ENCODE measurements at places on chromosomes 3 and 15. TPM values are rescaled to one million over a fixed set of nuclear protein-coding genes. Genes with fewer than 3 reads are reported as not detected.

RASGRP1 gene
- 44.9 TPM for total RNA-seq

PYGO1 gene
- not detected for total RNA-seq

GOLGA6D gene
- not detected for total RNA-seq

C3orf70 gene
- total RNA-seq, result not detected

ZBTB11 gene
- 31.7 TPM for total RNA-seq

SELENOS gene
- total RNA-seq, result 15.3 TPM

OR5K1 gene
- not detected for total RNA-seq

GRCh38 chr15:79914728-79915127 is 17.9 kb upstream of the MTHFS start:
- no peak for DNase-seq

DNA sequence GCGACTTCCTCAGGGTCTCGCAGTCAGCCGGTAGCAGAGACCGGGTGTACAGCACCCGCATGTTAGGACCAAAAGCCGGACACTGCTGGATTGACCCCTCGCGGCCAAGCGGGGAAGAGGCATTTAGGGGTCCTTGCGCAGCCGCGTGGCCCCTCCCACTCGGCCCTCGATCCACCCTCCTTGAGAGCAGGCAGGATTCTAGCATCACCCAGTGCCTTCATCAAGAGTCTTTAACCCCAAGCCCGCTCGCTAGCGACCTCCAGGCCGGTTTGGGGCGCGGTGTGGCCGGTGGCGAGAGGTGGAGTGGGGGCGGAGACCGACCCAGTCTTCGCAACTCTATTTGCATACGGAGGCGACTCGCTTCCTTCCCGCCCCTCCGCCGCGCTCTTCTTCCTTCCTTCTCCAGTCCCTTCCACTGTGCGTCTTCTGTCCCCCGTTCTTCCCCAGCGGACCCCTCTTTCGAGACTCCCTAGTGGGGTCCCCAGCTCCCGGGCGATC is at the start of gene ST6GAL1:
TSS of gene ST6GAL1 (plus strand) at position 384 of the 498 bp plus-strand sequence. CDS start 112,178 bp downstream, outside the sequence.
- peak; percentile 74 for DNase-seq

- no peak for DNase-seq
Observed at GRCh38 chr3:153443961-153444360, 281.9 kb downstream of the RAP2B start.

- DNase-seq, result no peak
Observed at GRCh38 chr3:30282154-30282696, 324.2 kb upstream of the TGFBR2 start.

DNA sequence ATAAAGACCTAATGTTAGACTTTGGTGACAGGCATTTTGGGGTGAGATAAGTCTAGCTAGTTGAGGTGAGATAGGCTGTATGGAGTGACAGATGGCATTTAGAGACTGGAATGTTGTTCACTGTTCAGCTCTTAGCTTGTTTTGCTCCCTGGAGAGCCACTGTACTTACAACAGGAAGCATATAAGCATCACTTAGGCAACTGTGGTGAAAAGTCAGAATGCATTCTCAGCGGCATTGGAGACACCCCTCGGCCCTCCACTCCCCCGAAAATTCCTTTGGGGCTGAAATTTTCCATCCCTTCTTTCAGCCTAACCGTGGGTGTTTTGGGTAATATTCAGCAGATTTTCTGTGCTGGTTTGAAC is 73.4 kb downstream of the SLCO3A1 start:
- DNase-seq, result no peak

- DNase-seq, result no peak
Observed at GRCh38 chr3:143956838-143957237, 14.8 kb upstream of the DIPK2A start.

- no peak for DNase-seq
Observed at GRCh38 chr15:99321468-99321867, 70.2 kb downstream of the LRRC28 start.

DNA sequence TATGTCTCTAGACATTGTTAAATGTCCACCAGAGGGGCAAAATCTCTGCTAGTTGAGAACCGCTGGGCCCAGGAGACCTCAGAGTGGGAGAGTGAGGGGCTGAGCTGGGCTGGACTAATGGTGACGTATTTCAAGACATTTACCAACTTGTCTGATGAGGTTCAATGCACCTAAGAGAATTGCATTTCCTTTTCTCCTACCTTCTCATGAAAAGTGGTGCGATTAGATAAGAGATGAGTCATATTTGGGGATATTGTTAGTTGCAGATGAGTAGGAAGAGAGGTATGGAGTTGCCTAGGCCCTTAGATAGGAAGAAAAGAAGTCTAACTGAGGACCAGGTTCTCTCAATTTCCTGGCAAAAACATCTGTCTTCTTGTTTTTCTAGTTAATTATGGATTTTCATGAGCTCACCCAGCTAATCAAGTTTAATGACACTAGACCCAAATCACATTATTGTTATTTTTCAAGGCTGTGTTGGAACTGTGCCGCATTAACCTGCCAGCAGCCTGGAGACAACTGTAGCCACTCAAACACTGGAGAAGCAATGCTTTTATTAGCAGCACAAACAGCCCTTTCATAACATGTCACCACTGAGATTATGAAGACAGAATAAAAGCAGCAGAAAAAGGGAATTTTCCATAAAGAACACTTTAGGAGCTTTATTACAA is 144.2 kb downstream of the PDCD6IP start:
- DNase-seq, result no peak

DNA sequence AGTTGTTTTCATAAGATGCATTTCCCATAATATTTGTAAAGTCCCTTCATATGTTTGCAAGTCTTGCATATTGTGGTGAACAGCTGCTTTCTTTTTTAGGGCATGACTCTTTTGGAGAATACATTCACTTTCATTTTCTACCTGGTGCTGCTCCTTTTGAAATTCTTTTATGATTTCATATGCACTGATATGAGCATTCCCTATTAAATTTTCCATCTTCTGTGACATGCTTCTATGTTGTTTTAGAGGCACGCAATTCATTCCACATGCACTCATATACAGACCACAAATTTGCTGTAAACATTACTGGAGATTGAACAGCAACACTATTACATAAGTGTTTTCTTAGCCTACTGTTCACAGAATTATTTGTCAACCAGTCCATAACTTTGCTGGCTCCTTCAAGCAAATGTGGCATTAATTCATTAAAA is 92.8 kb upstream of the TNFSF10 start:
- DNase-seq, result no peak

- no peak for DNase-seq
Observed at GRCh38 chr3:172062761-172063160, 23.4 kb downstream of the FNDC3B start.

Measured in activated naive CD4-positive, alpha-beta T cell treated with anti-CD3 and anti-CD28 coated beads for 36 hours (primary cell).